Prostate gland (tissue), 2 donors: ENCODE measurements at places on chromosomes 5 and 9. TPM values are rescaled to one million over a fixed set of nuclear protein-coding genes. Genes with fewer than 3 reads are reported as not detected.

- no peak for DNase-seq
Measured at GRCh38 chr5:88159591-88159990, 109.1 kb downstream of the TMEM161B start.

DNA sequence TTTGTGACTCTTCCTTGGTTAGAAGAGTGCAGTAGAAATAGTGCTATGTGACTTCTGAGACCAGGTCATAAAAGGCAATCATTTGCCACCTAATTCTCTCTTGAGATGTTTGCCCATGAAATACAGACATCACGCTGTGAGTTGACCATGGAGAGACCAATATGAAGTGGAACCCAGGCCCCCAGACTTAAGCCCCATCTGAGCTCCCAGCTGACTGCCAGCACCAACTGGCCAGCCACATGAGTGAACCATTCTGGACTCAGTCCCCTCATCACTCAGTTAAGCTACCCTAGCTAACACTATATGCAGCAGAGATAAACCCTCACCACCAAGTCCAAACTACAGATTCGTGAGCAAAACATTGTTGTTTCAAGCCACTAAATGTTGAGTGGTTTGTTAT, 60.7 kb upstream of the NIPBL start:
- DNase-seq: no peak

GRCh38 chr9:79701651-79702050, 129.9 kb downstream of the TLE4 start:
- DNase-seq: no peak

- DNase-seq: no peak
Measured at GRCh38 chr9:127505396-127506116, 54.2 kb downstream of the LRSAM1 start.

GRCh38 chr9:114031948-114032840, 45.9 kb downstream of the AMBP start:
- DNase-seq: peak; percentile 3

- DNase-seq: no peak
Measured at GRCh38 chr5:81151546-81151945, 81.6 kb upstream of the CKMT2 start.

DNA sequence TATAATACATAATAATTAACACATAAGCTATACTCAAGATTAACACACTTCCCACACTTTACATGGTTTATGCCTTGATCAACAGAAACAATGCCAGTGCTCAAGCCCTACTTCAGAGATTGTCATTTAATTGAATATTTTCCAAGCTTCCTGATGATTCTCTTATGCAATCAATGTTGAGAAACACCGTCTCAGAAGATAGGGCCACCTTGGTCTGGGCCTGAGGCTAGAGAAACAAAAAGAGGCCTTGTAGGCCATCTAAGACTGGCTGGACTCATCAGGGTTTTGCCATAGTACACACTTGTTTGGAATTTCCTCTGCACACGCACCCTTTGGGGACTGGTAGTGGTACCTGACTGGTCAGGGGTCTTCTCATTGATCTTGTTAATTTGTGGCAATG, 16.3 kb downstream of the C9orf152 start:
- no peak for DNase-seq

- no peak for DNase-seq
Measured at GRCh38 chr9:13719446-13719845, 440.0 kb upstream of the MPDZ start.

- no peak for DNase-seq
Measured at GRCh38 chr9:131707733-131708157, 32.1 kb downstream of the RAPGEF1 start.

PFN3 gene
- total RNA-seq: not detected

RORB gene
- 1.7 TPM for total RNA-seq

SLC35A4 gene
- total RNA-seq: 61.8 TPM

ACER2 gene
- total RNA-seq: 11.1 TPM

MARCOL gene
- not detected for total RNA-seq

IZUMO3 gene
- total RNA-seq: not detected
